ENCODE measurements at places on chromosomes 12 and 14. TPM values are rescaled to one million over a fixed set of nuclear protein-coding genes. Genes with fewer than 3 reads are reported as not detected.

DTX3 gene
- total RNA-seq: 3.7 TPM

OTOGL gene
- not detected for total RNA-seq

WNT5B gene
- total RNA-seq: 0.69 TPM

FBXL14 gene
- 21.6 TPM for total RNA-seq

HOXC12 gene
- total RNA-seq: not detected

CAPS2 gene
- 3.8 TPM for total RNA-seq

CLEC9A gene
- not detected for total RNA-seq

CLEC4C gene
- total RNA-seq: 0.44 TPM

SMCO2 gene
- total RNA-seq: not detected

SAV1 gene
- total RNA-seq: 31.0 TPM

AHNAK2 gene
- total RNA-seq: not detected

WSCD2 gene
- total RNA-seq: 1.9 TPM

KRT79 gene
- not detected for total RNA-seq

TESPA1 gene
- 35.5 TPM for total RNA-seq

CMKLR1 gene
- 0.05 TPM for total RNA-seq

PLEK2 gene
- not detected for total RNA-seq

CEBPE gene
- 0.17 TPM for total RNA-seq

MUCL1 gene
- not detected for total RNA-seq

SRRM4 gene
- not detected for total RNA-seq

SUPT16H gene
- 102 TPM for total RNA-seq

TOMM20L gene
- total RNA-seq: not detected

FAM186B gene
- 0.93 TPM for total RNA-seq

CFL2 gene
- 20.8 TPM for total RNA-seq

ASIC1 gene
- total RNA-seq: not detected

BHLHE41 gene
- 34.5 TPM for total RNA-seq

SMAGP gene
- 11.4 TPM for total RNA-seq

TPCN1 gene
- 107 TPM for total RNA-seq

KIF26A gene
- total RNA-seq: not detected

LHX5 gene
- not detected for total RNA-seq

AQP2 gene
- total RNA-seq: not detected

TAS2R42 gene
- total RNA-seq: not detected

CACNA2D4 gene
- total RNA-seq: 2.1 TPM

DPF3 gene
- 4.3 TPM for total RNA-seq

CLEC6A gene
- not detected for total RNA-seq

APEX1 gene
- 215 TPM for total RNA-seq

MYF6 gene
- total RNA-seq: not detected

GPX2 gene
- not detected for total RNA-seq

HCAR3 gene
- total RNA-seq: not detected

PTCSC3 gene
- not detected for total RNA-seq

ADCY4 gene
- total RNA-seq: 2.4 TPM

SPTSSA gene
- total RNA-seq: 7.5 TPM

GPRC5D gene
- 0.44 TPM for total RNA-seq

LRR1 gene
- 15.1 TPM for total RNA-seq

REP15 gene
- total RNA-seq: 0.35 TPM

HOXC13 gene
- total RNA-seq: not detected

SUOX gene
- total RNA-seq: 5.6 TPM

RERG gene
- total RNA-seq: not detected

OR4E2 gene
- not detected for total RNA-seq

SLC2A14 gene
- total RNA-seq: 1.8 TPM

CALM1 gene
- total RNA-seq: 314 TPM

NPFF gene
- total RNA-seq: not detected

KRT73 gene
- not detected for total RNA-seq

C12orf42 gene
- total RNA-seq: 21.0 TPM

TMEM63C gene
- 0.15 TPM for total RNA-seq

OTUB2 gene
- total RNA-seq: 0.12 TPM

Data from activated B cell treated with CpG ODN at 0.5 μM for 24 hours (primary cell).